Right renal pelvis (tissue), 4 donors: ENCODE measurements at places on chromosomes 5 and 9. TPM values are rescaled to one million over a fixed set of nuclear protein-coding genes. Genes with fewer than 3 reads are reported as not detected.

GRCh38 chr5:132477784-132478365, 12.7 kb downstream of the IRF1 start:
- no peak for DNase-seq

DNA sequence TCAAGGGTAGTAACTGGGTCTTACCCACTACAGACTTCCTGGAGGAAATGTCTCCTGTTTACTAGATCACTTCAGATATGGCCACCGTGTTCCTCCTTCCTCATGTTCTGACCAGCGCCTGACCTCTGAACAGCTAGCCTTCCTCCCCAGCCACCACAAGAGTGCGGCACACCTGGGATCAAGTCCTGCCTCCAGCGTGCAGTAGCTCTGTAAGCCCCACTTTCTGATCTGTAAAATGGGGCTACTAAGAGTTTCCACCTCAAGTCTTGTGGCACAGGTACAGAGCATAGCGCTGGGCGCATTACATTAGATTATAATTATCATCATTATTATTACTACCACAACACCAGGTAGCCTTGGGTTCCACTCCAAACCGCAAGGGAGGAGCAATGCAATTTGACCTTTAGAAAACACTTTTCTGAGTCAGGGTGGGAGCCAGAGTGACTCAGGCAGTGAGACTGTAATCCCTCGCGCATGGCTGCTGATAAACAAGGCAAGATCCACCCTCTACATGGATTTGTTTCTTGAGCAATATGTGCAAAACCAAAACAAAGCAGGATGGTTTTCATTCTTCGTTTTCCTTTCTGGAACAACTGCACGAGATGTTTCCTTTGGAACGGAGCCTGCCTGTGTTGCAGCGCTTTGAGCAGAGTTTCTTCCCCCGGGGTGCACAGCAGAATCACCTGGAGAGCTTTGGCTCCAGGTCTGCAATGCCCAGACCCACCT, 65.0 kb upstream of the ANGPTL2 start:
- DNase-seq: no peak

DNA sequence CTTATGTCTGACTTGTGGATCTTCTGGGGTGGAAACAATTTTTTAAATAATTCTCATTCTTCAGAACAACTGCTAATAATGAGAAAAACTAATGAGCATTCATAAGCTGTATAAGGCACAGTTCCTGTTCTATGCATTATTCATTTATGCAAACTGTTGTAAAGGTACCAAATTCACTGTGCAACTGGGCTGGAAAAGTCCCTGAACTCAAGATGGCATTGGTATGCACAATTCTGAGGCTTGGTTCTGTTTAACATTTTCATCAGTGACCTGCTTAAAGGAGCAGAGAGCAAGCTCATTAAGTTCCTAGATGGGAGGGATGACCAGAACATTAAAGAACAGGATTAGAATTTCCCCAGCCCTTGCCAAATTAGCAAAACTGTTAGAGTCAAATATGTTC, 104.5 kb downstream of the RFK start:
- DNase-seq: no peak

DNA sequence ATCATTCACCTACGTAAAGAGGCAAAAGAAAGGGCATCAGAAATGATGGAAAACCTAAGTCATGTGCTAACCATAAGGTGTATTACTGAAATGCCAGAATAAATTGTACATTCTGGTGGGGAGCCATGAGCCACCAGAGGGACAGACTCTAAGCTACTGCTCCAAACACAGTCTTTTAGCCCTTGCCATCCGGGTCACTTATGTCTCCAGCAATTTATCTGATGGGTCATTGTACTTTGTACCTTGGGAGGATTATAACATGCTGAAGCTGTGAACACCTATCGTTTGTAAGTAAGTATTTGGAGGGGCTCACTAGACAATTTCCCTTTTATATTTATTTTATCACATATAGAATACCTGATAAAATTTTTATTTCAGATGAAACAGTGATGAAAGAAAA, 495.1 kb downstream of the KIF4B start:
- DNase-seq: no peak

- DNase-seq: no peak
These were observed 230.5 kb downstream of the MAST4 start for GRCh38 chr5:66826696-66827095.

GRCh38 chr5:111551161-111551560, 38.8 kb upstream of the STARD4 start:
- no peak for DNase-seq

DNA sequence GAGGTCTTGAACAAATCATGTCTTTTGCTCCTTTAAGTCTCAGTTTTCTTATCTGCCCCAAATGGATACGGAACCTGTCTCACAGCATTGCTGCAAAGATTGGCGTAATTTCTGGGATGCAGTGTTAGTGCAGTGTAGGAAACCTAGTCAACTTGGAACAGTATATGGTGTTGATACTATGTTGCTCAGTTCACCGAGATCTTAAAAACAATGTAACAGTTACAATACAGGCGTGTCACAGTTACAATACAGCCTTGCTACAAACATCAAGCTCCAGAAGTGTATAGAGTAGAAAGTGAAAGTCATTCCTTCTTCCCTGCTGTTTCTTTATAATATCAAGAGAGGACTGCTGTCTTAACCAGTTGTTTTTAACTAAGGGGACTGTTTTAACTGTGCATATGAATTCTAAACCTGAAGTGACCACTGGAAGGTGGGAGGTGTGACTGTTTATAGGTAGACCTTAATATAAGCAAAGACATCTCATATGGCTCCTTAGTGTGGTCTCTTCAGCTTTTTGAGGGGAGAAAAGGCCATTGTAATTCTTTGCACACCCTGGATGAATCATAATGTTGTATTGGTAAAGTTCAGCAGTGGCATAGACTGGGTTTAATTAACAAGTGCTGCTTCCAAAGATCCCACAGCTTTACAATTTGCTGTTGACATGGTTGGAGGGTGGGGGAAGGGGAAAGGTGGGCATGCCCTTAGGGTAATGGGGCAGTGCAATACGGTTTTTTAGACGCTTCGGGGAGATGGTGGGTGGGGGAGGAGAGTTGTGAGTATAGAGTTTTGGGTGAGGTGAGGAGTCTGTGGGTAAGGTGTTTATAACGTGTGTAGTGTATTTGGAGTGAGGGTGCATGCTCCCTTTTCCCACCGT, 12.9 kb downstream of the PRRC2B start:
- no peak for DNase-seq

GRCh38 chr5:113183694-113184093, 207.1 kb downstream of the DCP2 start:
- DNase-seq: no peak

GRCh38 chr9:20139763-20140290, 351.0 kb upstream of the SLC24A2 start:
- DNase-seq: no peak

DNA sequence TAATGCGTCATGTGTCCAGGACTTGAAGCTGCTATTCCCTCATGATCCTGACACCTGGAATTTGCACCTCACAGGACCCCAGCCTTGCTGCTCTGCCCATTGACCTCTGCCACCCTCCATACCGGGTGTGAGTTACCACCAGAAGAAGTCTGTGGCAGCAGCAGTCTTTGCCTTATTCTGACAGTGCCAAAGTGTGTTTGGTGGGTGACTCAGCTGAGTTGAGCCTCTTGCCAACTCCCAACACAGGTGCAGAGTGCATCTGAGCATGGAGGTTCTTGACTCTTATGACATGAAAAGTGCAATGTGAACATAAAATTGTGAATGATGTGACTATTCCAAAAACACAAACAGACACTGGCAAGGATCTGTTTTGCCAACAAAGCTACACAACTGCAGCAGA, 1166.5 kb upstream of the CDH18 start:
- DNase-seq: no peak

- no peak for DNase-seq
These were observed 106.2 kb upstream of the TXNDC8 start for GRCh38 chr9:110443866-110444220.

GRCh38 chr5:153831973-153832372, 206.7 kb downstream of the FAM114A2 start:
- no peak for DNase-seq

GRCh38 chr9:93086447-93087224, 9.4 kb upstream of the CARD19 start:
- no peak for DNase-seq

DNA sequence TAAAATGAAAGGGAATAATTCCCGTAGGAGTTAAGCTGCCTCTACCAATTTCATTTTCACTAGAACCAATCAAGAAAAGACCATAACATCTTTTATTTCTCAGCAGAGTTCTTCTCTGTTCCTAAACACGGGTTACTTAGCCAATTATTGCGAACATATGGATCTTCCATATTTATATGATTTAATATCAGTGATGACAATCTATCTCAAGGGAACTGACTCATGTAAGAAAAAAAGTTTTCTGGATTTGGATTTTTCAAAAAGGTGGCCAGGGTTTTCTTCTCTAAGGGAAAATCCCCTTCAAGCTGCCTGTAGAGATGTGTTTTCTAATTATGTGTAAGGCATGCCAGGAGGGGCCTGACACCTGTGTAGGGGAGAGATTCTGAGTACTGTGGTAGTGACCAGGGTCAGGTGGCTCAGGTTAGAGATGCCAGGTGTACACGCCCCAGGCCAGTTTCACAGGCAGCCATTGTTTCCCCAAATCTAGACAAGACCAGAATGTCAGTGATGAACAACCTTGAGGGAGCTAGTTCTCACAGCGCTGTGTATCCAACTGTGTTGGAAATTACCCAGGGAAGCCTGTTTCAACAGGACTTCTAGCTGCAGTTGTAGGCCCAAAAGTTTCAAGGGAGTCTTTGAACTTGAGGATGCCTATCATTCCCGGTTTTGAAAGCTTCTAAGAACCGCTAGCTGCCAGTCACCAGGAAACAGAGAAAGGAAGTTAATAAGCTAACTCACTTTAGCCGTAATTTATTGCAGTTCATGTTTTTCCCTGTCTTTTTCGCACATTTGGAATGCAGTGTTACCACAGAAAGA, 572.5 kb upstream of the RGMB start:
- DNase-seq: no peak

GRCh38 chr9:116383133-116383532, 229.5 kb downstream of the PAPPA start:
- DNase-seq: no peak

- DNase-seq: no peak
These were observed 159.0 kb downstream of the HACD4 start for GRCh38 chr9:20872340-20872977.

- DNase-seq: no peak
These were observed 81.5 kb downstream of the PRKACG start for GRCh38 chr9:68932458-68932857.

DNA sequence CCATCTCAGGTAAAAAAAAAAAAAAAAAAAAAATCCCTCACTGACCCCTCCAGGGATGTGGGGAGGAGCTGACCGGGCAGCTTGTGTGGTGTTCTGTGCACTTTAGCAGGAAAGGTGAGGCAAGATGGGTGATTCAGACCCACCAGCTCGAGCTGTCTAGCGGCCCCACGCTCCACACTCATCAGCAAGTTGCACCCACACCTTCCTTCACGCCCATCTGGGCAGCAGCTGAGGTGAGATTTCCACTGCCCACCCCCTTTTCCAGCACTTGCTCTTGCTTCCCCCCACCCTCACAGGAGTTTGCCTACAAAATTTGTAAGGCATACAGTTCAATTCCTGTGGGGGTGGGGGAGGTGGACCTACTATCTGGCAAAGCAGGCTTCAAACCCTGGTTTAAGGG, 58.7 kb upstream of the ZNF354B start:
- DNase-seq: no peak

DNA sequence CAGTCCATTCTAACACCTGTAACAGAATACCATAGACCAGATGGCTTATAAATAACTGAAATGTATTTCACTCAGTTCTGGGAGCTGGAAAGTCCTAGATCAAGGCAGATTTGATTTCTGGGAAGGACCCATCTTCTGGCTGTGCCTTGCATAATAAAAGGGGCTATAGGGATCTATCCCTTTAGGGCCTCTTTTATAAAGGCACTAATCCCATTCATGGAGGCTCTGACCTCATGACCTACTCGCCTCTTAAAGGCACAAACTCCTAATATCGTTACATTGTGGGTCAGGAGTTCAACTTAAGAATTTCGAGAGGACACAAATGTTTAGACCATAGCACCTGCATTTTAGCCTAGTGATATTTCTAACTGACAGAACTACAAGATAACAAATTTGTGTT, 619.0 kb downstream of the CDH18 start:
- DNase-seq: no peak

- DNase-seq: no peak
These were observed 68.1 kb upstream of the ERCC6L2 start for GRCh38 chr9:95807326-95807947.

- DNase-seq: no peak
These were observed 23.2 kb upstream of the LRRC14B start for GRCh38 chr5:167982-168660.

DNA sequence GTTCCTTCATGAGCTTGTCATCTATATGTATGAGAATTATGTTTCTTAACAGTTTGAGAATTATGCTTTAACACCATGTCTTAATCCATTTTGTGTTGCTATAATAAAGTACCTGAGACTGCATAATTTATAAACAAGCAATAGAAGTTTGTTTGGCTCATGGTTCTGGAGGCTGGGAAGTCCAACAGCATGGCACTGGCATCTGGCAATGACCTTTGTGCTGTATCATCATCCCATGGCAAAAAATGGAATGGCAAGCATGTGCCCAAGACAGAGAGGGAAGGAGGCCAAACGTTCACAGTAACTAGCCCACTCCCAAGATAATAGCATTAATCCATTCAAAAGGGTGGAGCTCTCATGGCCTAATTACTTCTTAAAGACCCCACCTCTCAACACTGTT, 67.6 kb downstream of the MTX3 start:
- no peak for DNase-seq

GRCh38 chr5:181028032-181028819, 11.8 kb upstream of the BTNL9 start:
- DNase-seq: no peak

DNA sequence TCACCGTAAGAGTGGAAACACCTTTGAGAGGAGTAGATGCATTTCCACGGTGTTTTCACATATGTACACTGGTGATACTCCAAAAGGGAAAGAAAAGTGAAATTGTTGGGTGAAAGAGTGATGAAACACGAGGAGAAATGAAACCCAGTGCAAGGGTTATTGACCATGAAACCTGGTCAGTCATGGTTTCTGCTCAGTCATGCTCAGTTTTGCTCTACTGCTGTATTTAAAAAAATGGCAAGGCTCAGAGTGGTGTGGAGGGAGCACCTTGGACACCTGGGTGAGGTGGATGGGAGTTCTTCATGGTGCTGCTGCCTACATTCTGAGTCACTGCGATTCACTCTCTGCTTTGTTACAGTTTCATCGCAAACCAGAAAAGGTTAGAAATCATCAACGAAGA, 32.3 kb downstream of the NTRK2 start:
- DNase-seq: no peak

- DNase-seq: no peak
These were observed 45.2 kb downstream of the HSD17B3 start for GRCh38 chr9:96256800-96257199.

Gene CEL
- 5.4 TPM for polyA plus RNA-seq

Gene SH2D3C
- polyA plus RNA-seq: 15.1 TPM

Gene S100Z
- 0.41 TPM for polyA plus RNA-seq

Gene CCDC107
- 21.9 TPM for polyA plus RNA-seq

Gene HMMR
- polyA plus RNA-seq: 19.7 TPM

Gene HAND1
- not detected for polyA plus RNA-seq

Gene PCSK5
- polyA plus RNA-seq: 16.3 TPM

Gene ARL15
- 36.5 TPM for polyA plus RNA-seq

Gene PCDHB16
- polyA plus RNA-seq: 5.7 TPM

Gene ITK
- 0.47 TPM for polyA plus RNA-seq

Gene S1PR3
- 64.2 TPM for polyA plus RNA-seq

Gene ADAMTSL2
- 1.9 TPM for polyA plus RNA-seq
